ENCODE measurements at places on chromosomes 2 and 18. TPM values are rescaled to one million over a fixed set of nuclear protein-coding genes. Genes with fewer than 3 reads are reported as not detected.

GRCh38 chr2:11377928-11378545 is 33.6 kb upstream of the ROCK2 start:
- peak; percentile 79 for DNase-seq

DNA sequence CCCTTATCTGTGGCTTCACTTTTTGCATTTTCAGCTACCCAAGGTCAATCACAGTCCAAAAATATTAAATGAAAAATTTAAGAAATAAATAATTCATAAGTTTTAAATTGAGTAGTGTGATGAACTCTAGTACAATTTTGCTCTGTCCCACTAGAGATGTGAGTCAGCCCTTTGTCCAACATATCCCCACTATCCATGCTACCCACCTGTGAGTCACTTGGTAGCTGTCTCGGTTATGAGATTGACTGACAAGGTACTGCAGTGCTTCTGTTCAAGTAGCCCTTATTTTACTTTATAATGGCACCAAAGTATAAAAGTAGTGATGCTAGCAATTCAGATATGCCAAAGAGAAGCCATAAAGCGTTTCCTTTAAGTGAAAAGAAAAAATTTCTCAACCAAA is 28.8 kb downstream of the ADCY3 start:
- DNase-seq, result peak; percentile 18

- DNase-seq, result peak; percentile 85
Observed at GRCh38 chr2:168639441-168639898, 163.0 kb upstream of the NOSTRIN start.

DNA sequence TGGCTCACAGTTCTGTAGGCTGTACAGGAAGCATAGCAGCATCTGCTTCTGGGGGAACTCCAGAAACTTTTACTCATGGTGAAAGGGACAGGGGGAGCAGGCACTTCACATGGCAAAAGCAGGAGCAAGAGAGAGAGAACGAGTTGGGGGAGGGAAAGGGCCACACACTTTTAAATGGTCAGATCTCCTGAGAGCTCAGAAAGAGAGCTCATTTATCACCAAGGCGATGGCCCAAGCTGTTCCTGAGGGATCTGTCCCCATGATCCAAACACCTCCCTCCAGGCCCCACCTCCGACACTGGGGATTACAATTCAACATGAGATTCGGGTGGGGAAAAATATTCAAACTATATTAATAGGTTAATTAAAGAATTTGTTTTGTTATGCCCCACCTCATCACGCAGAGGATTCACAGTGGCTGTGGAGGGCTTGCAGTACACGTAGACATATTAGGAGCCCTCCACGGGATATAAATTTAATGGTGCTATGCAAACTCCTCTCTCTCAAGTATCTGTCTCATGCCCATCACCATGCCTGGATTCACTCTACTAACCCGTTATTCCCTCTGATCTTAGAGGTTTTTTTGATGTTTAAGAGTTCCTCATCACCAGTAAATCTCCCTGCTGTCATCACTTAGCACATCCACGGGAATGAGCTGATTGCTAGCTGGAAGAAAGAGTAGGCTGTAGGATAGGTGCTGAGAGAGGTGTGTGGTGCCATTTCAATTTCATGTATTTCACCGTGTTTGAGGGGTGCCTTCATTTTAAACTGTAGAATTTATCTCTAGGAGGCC is 84.5 kb upstream of the ARHGAP28 start:
- no peak for DNase-seq

DNA sequence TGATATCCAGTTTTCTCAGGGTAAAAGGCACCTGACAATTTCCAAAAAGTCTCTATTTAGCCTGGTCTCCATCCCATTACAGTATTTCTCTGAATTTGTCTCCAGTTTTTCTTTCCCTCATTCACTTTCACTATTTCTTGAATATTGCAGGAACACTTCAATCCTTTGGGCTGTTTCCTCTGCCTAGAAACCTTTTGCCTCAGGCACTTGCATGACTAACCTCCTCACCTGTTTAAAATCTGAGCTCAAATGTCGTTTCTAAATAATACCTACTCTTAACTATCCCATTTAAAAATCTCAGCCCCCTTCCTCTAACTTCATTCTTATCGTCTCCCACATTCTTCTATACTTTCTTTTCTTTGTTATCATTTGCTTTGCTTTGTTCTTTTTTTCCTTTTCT is 9.0 kb downstream of the SCN2A start:
- DNase-seq, result no peak

- no peak for DNase-seq
Observed at GRCh38 chr2:3457524-3458395, 61.6 kb downstream of the ADI1 start.

The AGXT gene
- not detected for polyA plus RNA-seq

The EGR4 gene
- not detected for polyA plus RNA-seq

DNA sequence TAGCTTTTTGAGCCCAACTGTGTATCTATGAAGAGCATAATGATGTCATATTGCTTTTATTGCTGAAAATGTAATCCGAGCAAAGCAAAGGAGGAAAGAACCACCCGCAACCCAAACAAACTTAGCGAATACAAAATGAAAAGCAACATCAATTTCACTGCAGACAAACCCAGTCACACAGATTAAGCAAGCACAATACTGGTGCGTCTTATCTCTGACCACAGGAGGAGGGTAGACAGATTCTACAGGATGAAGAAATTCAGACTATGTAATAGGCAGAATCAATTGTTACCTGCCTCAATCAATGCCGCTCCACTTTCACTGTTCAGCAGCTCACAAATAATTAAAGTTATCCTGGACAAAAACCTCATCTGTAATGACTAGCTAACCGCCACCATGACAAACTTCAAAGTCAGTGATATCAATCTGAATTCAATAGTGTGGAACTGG is 115.5 kb upstream of the SP3 start:
- DNase-seq, result no peak

The PJVK gene
- polyA plus RNA-seq, result 2.4 TPM
